ENCODE measurements at places on chromosomes 1 and 21.

GRCh38 chr1:224333939-224334786 lies 4.2 kb upstream of the NVL start:
- no peak for DNase-seq

- no peak for DNase-seq
Observed at GRCh38 chr21:31260790-31261189, 83.3 kb downstream of the TIAM1 start.

DNA sequence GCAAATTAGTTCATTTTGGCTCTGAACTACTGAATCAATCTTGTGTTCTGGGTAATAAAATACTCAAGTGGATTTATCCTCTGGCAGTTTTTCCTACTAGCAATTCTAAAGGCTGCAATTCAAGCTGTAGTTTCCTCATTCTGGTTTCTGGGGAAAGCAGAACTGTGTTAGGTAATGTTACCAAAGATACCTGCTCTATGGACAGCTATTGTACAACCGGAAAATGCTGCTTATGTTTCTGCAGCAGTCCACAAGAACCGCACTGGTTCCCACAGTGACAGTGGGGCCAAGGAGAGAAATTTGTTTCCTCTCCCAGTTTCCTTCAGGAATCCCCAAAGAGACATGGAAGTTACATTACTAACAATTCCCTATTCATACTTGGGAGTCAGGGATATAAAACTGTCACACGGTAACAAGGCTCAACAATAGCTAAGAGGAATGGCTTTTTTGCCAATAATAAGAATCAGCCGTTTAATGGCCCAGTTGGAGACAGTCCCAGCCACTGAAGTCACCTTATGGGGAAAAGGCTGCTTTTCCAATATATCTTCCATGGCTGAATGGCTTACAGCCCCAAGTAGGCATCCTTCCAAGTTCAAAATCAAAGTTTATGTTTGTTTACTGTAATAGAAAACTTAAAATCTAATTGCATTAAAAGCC lies 52.6 kb downstream of the PCNX2 start:
- DNase-seq: no peak

DNA sequence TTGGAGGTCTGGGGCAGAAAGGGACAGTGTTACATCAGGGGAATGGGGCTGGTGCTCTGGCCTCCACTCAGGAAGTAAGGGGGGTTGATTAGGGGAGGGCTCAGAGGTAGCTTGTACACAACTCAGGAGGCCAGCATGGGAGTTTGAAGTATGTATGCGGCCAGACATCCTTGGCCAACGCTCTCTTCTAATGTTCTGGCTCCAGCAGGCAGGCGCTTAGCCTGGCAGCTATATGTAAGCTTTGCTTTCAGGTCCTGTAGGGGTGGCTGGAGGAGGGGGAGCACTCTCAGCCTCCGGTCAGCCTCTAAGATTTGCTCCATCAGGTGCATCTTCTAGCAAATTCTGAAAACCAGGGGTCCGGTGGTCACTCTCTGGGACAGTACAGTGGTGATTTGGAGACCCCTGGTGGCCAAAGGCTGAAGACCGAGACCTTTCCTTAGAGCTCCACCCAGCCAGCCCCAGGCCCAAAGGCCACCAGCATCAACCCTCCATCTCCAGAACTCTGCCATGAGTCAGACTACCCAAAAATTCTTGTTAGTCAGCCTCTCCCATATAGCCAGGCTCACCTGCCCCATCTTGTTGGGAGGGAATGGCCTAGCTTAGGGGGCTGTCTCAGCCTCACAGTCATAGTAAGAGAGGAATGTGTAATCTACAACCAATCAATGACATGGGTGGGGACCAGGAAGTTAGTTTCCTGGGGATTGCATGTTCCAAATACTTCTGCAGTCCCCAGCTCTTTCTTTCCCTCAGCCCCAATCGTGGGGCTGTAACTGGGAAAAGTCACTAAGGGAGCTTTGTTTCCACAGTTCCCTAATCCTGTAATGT lies 9.7 kb upstream of the COL8A2 start:
- DNase-seq: peak; percentile 23

- no peak for DNase-seq
Observed at GRCh38 chr1:205310976-205311704, 10.4 kb downstream of the NUAK2 start.

DNA sequence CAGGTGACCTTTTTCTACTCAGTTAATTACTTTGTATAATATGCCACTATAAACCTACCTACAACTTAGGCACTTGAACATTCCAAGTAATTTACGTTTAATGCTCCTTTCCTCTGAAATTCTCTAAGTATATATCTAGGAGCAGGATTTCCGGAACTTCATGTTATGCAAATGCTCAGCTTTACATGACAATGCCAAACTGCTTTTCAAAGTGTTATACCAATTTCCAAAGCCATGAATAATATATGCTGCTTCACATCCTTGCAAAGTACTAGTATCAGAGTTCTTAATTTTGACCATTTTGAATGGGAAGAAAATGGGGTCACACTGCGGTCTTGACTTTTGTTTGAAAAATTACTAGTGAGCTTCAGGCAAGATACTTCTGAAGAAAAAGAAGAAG lies 5.8 kb upstream of the XCL1 start:
- no peak for DNase-seq

DNA sequence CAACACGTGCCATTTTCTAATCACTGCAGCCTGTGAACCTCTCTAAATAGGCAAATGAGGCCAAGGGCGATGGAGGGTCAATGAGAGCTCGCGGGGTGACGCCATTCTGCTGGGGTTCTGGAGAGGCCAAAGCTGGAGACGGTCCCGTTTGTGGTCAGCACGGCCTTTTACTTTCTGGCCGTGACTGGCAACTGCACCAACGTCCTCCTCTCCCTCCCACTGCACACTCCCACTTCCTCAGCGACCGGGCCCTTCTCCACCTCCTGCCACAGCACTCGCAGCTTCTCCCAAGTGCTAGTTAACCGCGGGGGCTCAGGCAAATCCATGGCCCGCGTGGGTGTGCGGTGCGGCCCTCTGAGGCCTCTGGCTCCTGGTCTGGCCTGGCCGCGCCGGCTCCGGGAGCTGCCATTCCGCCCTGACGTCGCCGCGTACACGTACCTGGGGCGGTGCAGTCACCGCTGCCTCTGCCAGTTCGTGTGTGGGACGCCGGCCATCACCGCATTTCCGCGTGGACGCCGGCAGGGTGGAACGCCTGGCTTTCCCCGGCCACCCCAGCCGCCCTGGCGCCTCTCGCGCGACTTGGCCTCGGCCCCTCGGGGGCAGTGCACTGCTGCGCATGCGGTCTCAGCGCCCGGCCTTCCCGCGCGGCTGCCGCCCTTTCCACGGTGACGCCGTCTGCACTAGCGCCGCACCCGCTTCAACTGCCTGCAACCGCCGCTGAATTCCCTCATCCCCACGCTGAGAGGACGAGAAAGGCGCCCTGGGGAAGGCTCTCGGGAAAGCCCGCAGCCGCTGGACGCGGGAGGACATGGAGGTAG lies 18.2 kb downstream of the OR2C3 start:
- no peak for DNase-seq

- DNase-seq: no peak
Observed at GRCh38 chr21:31266241-31266640, 77.8 kb downstream of the TIAM1 start.

- DNase-seq: no peak
Observed at GRCh38 chr1:201371276-201371675, 6.2 kb downstream of the TNNT2 start.

DNA sequence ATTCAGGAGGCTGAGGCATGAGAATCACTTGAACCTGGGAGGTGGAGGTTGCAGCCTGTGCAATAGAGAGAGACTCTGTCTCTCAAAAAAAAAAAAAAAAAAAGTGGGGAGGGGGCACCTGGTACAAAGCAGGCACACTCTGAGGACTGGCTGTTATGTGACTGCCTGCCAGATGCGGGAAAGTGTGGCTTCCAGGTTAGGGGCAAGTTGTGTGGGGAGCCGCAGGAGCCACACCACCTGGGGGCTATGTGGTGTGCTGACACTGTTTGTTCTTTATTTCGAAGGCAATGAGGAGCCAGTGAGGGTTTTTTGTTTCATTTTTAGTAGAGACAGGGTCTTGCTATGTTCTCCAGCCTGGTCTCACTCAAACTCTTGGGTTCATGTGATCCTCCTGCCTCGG lies 5.7 kb downstream of the THEMIS2 start:
- DNase-seq: no peak

GRCh38 chr21:17388226-17388625 lies 124.6 kb upstream of the CXADR start:
- no peak for DNase-seq

GRCh38 chr1:212291505-212292134 lies 6.4 kb downstream of the PPP2R5A start:
- DNase-seq: peak; percentile 47

DNA sequence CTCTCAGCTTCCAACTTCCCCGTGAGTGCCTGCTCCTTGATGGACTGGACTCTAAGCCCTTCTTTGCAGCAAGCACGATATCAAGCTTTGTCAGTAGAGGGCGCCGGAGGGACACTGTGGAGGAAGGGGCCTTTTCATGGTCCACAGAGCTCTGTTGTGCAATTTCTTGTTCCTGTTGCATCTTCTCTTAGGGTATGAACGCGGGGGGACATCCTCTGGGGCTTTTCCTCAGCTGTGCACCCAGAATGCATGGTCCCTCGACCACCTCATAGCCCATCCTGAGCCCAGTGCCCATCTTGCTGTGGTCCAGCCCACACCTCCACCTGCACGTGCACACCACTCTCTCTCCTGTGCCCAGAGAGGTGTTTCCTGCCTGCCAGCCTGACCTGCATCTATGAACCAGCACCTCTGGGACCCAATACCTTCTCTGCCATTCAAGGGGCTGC lies 556.8 kb downstream of the PTPRU start:
- DNase-seq: peak; percentile 63

DNA sequence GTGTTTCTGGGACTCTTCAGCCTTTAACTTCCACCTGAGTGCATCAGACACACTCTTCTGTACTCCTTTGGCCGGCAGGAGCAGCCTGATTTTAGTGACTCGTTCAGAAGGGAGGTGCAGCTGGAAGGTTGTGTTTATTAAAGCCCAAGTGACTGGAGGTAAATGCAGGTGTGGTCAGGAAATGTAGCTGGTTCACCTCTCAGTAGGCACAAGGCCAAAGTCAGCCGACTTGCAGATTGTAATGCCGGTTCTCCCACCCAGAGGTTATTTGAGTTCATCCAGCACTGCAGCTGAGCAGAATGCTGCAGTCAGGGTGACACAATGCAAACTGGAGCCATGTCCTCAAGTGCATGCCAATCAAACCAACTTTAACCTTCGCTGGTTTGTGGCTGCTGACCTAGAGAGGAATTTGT lies 91.5 kb downstream of the SPATA46 start:
- peak; percentile 74 for DNase-seq

DNA sequence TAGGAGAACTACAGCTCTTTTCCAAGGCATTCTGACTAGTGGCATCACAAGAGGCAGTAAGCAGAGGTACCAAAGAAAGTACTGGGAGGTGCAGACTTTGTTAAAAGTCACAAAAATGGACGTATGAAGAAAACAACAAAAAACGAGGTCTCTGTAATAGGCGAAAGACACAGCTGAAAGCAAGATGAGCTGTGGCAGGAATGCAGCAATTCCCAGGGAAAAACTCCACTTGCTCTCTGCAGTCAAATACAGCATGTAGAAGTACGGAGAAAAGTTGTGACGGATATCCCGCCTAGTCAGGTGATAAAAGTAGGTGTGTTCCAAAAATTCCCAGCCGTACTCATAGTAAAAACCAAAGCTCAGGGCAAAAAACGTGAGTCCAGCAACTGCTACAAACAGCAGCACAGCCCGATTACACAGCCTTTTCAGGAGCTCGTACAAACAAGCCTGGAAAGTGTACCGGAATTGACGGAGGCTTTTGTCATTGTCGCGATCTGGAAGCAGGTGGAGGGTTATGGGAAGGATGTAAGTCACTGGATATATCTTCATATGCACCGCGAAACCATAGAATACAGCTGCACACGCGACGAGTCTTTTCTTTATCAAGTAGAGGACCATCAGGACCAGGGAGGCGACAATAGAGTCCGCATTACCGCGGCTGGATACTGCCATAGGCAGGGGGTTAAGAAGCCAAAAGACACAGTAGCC lies 979 bp downstream of the PIGM start:
- DNase-seq: no peak

DNA sequence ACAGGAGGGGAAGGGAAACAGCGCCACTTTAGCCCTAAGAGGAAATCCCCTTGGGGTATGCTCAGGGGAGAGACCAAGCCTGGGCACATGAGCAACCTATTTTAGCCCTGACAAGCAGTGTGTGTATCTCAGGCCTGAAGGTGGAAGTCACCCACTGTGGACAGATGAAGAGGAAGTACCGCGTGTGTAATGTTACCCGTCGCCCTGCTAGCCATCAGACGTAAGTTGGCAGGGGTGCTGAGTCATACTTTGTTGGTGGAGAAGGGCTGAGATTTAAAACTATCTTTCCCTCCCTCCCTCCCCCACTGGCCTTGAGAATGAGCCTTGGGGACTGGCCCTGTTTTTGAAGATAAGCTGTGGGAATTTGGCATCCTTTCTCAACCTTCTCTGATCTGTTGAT lies 11.2 kb downstream of the AGO1 start:
- DNase-seq: no peak

GRCh38 chr1:246182149-246182851 lies 324.8 kb downstream of the SMYD3 start:
- no peak for DNase-seq

GRCh38 chr1:2300851-2301606 lies 72.9 kb downstream of the SKI start:
- DNase-seq: no peak

- no peak for DNase-seq
Observed at GRCh38 chr1:239723776-239724367, 337.5 kb downstream of the CHRM3 start.

- DNase-seq: peak; percentile 44
Observed at GRCh38 chr1:21818656-21819055, 6.6 kb downstream of the LDLRAD2 start.

DNA sequence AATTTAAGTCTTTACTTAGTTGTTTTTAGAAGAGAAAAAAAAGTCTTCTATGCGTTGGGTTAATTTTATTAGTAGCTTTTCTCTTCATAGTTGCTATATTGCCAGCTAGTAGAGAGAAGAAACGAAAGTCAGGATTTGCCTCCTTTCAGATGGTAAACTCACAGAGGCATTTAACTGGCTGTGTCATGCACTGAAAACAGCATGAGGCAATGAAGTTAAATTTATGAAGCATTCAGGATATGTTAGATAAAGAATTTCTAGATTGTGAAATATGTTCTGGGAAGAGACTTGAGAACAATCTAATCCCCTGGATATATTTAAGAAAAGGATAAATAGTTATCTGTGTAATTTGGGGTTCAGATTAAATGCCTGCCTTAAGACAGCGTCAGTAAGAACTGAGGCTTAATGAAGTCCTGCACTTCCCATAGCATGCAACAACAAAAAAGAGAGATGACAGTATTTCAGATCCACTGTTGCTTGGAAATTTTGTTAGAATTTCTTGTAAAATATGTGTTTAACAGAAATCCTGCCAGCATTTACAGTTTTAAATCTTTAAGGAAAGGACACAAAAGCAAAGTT lies 1.7 kb downstream of the ANGPTL1 start:
- no peak for DNase-seq

DNA sequence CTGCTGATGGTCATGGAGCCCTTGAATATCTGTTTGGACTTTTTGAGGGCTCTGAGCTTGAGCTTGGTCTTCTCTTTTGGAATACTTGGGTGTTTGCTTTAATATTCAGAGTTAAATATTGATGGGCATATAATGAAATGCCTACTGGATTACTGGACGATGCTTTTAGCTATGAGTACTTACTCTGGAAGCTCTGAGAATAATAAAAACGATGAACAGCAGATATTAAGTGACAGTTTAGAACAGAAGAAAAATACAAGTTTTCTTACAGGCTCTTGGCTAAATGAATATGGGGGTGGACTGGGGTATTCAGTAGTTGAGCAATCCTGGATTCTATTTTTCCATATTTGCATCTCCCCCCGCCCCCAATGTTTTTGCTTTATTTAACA lies 20.7 kb downstream of the GALNT2 start:
- DNase-seq: no peak

- no peak for DNase-seq
Observed at GRCh38 chr1:30451532-30452125, 271.8 kb downstream of the MATN1 start.
